ENCODE measurements at places on chromosomes 1 and 21.

GRCh38 chr21:42269386-42269785 lies 45.8 kb downstream of the TFF3 start:
- peak; percentile 36 for DNase-seq

- DNase-seq: no peak
Measured at GRCh38 chr1:77407738-77408375, 126.0 kb downstream of the AK5 start.

GRCh38 chr1:97567000-97567749 lies 353.7 kb downstream of the DPYD start:
- DNase-seq: no peak

GRCh38 chr1:21537511-21537931 lies 28.3 kb downstream of the ALPL start:
- DNase-seq: no peak

DNA sequence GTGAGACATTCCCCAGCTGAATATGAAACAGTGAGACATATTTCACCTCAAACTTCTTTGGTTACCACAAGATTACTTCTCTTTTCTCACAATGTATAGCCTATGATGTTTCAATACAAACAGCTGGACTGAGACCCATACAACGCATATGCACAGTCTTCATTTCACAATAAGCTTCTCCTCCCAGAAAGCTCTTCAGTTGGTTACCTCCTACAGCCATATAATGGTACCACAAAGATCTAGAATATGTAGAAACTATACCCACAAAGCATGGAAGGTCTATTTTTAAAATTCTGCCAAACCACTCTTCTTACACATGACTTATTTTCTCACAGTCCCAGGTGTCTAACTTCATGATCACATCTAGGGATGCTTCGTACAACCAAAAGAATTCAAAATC lies 70.8 kb downstream of the JAK1 start:
- DNase-seq: no peak

GRCh38 chr1:2166254-2166653 lies 28.3 kb downstream of the FAAP20 start:
- no peak for DNase-seq

GRCh38 chr1:225882694-225883615 lies 775 bp upstream of the TMEM63A start:
- no peak for DNase-seq

DNA sequence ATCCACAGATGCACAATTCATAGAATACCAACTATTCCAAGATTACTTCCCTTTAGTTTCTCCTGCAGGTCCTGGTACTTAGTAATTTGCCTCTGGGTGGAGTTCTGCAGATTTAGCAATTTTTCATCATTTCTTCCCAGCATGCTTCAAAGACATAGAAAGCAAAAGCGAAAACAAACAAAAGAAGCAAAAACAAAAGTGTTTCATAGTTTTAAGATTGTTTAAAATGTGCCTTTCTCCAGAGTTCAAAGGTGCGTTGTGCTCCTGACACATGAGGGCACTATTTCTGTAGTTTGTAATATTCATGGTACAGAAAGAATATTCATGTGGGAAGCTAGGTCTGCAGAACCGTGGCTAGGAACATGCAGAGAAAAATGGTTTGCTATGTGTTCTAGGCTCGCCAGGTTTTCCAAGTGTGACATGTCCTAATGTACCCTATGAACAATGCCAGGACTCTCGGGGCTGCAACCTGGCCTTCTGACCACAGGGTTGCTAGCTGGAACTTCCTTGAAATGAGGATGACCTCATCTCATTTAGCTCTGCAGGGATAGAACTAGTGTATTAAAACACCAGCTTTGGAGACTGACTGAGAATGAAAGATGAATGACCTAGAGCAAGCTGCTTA lies 30.0 kb upstream of the RCSD1 start:
- DNase-seq: peak; percentile 34

DNA sequence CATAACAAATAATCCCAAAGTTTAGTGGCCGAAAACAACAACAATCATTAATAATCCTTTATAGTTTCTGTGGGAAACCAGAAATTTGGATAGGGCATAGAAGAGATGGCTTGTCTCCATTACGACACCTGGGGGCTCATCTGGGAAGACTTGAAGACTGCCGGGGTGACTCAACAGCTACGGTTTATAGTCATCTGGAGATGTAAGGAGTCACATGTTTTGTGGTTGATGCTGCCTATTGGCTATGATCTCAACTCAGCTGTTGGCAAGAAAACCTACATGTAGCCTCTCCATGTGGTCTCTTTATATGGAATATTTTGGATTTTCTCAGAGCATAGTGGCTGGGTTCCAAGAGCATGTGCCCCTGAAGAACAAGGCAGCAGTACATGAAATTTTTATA lies 29.3 kb upstream of the TSPAN2 start:
- DNase-seq: no peak

DNA sequence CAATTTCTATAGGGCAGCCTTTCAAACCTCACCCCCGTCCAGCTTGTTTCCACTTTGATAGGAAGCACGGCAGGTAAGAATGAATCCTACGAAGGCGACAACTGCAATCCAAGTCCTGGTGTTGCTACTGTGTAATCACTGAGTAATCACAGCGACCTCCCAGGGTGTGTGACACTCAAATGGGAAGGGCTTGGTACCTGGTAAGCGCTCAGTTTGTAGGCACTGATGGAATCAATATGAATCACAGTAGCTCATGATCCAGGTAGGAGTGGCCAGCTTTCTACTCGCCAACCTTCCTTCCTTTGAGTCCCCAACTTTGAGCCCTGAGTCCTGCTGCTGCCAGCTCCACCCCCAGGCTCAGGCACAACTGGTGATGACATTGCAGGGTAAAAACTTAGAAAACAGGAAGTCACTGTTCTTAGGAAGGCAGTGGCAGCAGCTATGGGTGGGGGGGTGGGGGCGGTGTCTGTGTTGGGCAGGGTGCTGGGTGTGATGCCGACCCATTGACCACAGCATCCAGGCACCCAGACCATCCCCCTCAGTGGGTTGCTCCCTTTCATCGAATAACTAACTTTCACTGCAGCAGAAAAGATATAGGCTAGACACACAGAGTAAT lies 70.7 kb downstream of the CD247 start:
- DNase-seq: no peak

- no peak for DNase-seq
Measured at GRCh38 chr1:217253985-217254384, 376.9 kb downstream of the GPATCH2 start.

DNA sequence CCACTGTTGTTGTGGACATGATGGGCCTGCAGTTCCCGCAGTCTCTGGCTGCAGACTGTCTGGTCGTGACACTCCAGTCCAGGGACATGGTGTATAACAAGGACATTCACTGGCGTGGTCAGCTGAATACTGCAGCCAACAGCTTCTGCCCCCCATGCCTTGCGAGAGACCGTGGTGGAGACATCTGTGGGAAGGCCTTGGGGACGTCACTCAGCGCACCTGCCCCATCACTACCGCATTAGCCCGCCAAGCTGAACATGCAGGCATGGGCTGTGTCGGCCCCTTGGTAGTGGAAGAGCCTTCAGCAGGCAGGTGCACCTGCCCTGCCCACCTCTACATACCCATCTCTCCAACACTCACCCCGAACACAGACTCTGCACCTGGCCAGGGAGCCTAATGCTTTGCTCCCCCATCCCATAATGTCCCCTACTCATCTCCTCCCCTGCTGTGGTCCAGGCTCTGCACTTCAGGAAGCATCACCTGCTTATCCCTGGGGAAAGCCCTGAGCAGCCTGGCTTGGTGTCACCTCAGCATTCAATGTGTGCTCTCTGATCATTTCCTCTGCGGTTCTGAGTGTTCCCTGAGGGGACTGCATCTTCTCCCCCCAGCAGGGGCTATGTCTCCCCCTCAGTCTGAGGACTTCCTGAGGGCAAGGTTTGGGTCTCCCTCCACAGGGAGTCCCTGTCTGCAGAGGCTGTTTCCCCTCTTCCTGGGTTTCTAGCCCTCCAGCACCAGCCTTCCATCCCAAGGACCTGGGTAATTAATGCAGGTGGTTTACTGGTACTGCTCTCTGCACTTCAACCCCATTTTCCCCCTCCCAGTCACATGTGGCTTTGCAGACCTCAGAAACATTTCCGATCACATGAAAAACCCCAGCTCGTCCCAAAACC lies 3.2 kb downstream of the PGLYRP4 start:
- DNase-seq: peak; percentile 90

DNA sequence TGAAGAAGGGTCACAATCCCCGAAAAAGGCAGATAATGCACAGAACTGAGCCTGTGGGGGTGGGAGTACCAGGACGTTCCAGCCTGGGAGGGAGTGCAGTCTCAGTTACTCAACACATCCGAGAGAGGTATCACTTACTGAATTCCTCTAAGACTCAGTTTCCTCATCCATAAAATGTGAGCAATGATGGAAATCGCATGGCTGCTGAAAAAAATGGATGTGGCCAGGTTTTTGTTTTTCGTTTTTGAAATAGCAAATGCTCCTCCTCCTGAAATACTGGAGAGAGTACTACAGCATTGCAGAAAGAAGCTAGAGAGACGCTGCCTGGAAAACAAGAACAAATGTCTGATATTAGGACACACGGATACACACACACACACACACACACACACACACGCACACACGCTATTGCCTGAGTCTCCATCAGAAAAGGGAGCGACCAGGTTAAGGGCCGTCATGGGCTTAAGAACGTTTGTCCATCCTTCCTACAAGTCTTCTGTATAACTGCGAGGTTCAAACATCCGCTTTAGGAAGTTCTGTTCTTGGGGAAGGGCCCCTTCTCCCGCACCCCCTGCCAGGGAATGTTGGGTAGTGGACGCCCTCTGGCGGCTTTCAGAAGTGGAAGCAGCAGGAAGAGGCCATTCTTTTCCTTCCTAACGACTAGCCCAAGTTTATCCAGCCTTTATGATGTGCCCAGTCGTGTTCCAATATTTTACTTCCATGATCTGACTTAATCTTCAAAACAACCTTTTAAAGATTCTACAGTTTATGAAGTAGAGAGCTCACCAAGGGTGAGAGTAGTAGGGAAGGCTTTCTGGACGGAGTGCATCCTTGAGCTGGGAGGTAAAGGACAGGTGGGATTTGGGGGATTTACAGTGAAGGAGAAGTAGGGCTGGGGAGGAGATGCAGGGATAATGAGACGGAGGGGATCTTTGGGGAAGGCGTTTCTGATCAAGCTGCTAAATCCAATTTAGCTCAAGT lies 699 bp upstream of the NES start:
- peak; percentile 82 for DNase-seq

DNA sequence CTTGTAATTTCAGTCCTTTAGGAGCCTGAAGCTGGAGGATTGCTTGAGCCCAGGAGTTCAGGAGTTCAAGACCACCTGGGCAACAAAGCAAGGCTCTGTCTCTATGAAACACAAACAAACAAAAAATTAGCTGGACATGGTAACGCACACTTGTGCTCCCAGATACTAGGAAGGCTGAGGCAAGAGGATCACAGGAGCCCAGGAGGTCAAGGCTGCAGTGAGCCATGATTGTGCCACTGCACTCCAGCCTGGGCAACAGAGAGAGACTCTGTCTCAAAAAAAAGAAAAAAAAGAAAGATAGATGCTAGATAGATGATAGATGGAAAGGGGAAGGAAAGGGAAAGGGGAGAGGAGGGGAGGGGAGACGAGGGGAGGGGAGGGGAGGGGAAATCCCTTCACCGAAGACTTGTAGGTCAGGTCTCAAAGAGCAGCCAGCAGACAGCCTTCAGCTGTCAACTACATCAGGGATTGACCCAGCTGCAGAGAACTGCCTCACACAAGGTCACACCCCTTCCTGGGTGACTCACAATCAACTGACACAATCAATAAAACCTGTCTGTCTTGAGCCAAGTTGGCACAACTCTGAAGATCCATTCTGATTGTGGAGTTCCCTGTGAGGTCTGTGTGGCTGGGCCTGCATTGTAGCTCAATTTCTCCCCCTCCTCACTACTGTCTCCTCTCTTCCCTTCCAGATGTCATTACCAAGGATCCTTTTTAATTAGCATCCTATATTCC lies 200.6 kb downstream of the RGS7 start:
- no peak for DNase-seq

- DNase-seq: no peak
Measured at GRCh38 chr1:39255222-39255621, 50.7 kb downstream of the MACF1 start.

DNA sequence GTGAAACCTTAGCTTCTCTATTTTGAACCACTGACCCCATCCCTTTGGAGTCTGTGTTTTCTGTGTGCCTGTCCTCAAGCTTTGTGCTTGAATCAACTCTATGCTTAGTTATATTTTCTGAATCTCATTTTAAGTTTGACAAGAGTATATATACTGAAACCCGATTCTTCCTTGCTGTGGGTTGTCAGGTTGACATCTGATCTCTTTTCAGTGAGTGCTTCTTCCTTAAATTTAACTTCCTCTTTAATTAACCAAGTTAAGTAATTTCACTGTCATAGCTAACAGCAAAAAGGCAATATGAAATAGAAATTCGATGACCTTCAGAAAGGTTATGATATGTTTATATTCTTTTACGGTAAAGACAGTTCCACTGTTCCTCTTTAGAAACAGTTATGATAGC lies 69.4 kb downstream of the C1orf21 start:
- no peak for DNase-seq

GRCh38 chr1:69738458-69739250 lies 170.9 kb downstream of the LRRC7 start:
- DNase-seq: no peak

- DNase-seq: peak; percentile 69
Measured at GRCh38 chr1:245512980-245513578, 358.3 kb downstream of the KIF26B start.

GRCh38 chr1:17574516-17574915 lies 35.0 kb downstream of the ARHGEF10L start:
- DNase-seq: peak; percentile 15

DNA sequence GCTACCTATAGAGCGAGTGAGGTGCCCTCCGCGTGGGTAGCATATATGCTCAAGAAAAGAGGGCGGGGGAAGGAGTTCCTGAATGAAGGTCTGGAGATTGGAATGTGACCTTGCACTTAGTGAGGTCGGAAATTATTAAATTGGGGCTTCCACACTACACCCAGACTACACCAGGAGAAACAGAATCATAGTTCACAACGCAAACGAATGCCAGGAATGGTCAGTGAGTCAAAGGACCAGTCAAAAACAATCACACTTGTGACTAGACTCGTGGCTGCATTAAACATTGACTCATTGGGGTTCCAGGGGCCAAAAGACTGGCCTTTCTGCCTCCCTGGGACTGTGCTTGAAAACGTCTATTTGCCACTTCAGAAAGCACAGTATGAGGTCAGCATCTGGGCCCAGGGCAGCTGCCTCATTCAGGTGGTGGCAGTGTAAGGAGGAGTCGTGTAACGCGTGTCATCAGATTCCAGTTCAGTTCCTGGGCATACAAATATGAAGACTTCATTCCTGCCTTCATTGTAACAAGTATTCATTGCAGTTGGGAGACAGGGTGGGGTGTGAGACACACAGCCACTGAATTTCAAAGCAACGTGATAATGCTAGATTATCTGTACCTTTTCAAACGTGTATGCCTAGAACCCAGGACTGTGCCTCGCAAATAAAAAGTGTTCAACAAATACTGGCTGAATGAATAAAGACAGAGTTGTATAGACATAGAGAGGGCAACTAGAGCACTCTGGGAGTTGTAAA lies at the start of gene YOD1:
TSS of gene YOD1 (minus strand) at position 18 of the 753 bp plus-strand sequence. CDS start 178 bp downstream, outside the sequence.
- no peak for DNase-seq

DNA sequence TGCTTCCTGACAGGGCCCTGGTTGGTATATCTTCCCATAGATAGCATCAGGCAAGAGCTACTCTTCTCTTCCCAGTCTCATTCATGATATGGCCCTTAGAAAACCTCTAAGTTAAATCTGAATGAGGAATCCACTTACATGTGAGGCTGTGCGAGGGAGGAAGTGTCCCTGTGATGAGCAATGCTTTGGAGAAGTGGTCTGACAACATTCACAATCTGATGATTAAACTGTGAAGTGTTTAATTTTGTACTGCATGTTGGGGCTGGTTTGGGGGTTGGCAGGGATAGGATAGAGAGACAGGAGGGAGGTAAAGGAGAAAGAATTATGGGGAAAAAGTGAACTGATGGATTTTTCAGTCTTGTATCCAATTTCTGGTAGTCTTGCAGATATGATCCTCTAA lies 421.2 kb upstream of the DAB1 start:
- DNase-seq: no peak

Data from NCI-H1417 (cell line).